ENCODE measurements at places on chromosomes 3 and 15.

DNA sequence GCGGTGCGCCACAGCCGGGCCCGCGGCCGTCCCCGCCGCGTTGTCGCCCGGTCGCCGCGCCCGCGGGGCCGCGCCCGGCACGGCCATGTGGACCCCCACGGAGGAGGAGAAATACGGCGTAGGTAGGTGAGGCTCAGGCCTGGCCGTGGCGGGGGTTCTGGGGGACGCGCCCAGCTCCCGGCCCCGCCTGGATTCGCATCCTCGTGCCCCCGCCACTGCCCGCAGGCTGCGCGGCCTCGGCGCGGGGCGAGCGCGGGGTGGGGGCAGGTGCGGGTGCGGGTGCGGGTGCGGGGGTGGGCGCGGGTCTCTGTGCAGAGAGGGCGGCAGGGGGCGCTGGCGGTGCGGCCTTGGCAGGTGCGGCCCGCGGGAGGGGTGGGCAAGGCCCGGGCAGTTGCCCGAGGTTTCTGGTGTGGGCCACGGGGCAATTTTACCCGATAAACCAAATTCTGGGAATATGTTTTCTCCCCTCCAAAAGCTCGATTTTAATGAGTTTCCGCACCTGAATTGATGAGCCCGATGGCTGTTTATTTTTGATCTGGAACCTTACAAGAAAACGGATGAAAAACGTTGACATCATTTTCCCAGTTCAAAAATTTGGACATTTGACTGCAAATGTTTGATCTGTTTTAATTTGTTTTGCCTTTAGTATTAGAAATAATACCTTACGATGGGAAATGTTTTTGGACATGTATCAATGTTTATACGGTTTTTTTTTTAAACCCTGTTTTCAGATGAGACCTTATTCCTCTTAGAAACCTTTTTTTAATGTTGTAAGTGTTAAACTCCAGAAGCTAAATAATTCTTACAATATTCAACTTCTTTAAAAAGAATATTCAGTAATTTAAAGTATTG, 678 bp downstream of the DOCK3 start:
- DNase-seq = no peak

DNA sequence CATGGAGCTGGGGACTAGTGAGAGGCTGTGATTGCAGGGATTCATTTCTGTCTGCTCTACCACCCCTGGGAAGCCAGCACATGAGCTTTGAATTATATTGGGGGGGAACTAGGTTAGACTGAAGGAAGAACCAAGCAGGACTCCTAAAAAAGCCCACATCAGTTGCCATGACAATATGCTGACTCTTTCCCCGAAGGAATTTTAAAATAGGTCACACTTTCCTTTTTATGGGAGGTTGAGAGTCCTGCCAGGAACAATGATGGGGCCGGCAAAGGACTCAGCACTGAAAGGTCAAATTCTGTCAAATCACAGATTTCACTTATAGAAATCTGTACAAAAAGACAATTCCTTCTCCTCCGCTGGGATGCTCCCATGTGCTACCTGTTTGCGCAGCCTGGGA, 130.8 kb downstream of the ZNF621 start:
- no peak for DNase-seq

GRCh38 chr15:61649046-61649445, 411.2 kb downstream of the VPS13C start:
- DNase-seq = no peak

GRCh38 chr3:128486681-128487537, 6.1 kb downstream of the GATA2 start:
- no peak for DNase-seq

DNA sequence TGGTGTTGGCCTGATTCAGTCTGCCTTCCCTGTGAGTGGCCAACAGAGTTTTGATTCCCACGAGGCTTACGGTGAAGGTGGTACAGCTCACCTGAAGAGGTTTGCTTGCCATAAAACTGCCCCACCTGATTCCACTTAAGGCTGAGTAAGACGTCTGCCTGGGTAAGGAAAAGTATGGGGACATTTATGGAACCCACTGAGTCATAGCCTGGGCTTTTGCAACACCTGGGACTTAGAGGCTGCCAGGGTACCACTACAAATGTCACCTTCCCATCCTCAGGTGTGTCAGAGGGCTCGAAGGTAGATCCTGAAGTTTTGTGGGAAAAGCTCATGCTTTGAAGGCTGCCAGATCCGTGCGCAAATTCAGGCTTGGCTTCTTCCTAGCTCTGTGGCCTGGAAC, 56.9 kb upstream of the SLCO2A1 start:
- no peak for DNase-seq

- no peak for DNase-seq
Measured at GRCh38 chr15:70855764-70856163, 1.8 kb upstream of the LARP6 start.

- no peak for DNase-seq
Measured at GRCh38 chr3:101134331-101134730, 141.1 kb upstream of the ABI3BP start.

GRCh38 chr15:62834686-62835329, 207.7 kb upstream of the TPM1 start:
- DNase-seq = peak; percentile 27

- DNase-seq = no peak
Measured at GRCh38 chr15:76448755-76449154, 112.2 kb downstream of the ISL2 start.

GRCh38 chr15:60720493-60721256, 241.7 kb upstream of the ICE2 start:
- DNase-seq = no peak

- peak; percentile 63 for DNase-seq
Measured at GRCh38 chr3:13896473-13897154, 16.7 kb upstream of the WNT7A start.

DNA sequence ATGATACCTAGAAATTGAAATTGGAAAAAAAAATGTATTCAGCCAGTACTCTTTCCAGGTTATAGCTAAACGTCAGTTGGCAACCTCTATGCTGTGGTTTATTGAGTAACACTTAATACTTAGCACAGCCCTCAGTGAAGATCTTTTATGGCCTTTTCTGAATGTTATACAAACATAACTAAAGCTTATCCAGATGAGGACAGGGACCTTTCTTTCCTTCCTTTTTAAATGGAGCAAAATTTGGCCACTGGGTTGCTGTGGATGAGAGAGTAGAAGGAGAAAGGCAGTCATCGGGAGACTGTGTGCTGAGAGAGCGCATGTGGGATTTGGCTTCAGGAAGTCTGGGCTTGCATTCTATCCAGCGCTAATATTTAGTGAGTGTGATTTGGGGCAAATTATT, 36.1 kb downstream of the IGF1R start:
- DNase-seq = peak; percentile 79

DNA sequence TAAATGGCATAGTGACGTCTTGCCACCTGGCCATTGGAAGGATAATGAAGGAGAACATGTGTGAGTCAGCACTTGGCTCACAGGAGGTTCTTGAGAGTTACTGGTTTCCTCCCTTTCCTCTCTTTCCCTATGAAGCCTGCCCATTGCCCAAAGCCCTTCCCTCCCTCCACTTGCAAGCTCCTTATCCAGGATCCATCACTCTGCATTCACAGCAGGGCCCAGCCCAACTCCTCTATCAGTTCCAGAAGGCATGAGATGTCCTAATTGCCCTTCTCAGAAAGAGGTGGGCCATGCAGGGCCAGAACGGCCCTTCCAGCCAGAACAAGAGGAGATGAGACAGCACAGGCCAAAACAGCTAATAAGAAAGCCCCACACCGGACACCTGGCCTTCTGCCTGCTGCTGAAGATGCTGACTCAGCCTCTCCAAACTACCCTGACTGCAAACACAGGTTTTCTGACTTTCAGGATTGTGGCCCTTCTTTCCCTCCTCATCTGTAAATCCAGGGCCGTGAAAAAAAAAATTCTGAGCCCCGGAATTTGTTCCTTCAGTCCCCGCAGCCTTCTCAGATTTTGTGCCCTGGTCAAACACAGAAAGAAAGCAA, 29.7 kb downstream of the HAPLN3 start:
- no peak for DNase-seq

DNA sequence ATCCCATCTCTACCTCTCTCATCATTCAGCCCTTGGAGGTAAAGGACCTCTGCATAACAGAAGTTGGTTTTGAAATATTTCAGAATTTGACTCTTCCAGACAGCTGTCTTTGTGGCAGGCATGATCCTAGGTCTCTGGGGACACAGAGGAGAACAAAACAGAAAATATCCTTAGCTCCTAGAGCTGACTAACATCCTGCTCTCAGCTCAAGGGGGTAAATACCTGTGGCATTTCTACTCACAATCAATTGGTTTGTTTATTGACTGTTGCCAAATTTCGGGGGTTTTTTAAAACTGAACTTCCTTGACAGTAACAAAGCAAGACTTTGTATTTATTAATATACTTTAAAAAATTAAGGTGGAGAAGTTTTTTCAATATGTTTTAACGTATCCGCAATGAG, 78.8 kb downstream of the EOMES start:
- DNase-seq = peak; percentile 81

GRCh38 chr15:92624401-92624991, 31.1 kb downstream of the FAM174B start:
- DNase-seq = peak; percentile 21

DNA sequence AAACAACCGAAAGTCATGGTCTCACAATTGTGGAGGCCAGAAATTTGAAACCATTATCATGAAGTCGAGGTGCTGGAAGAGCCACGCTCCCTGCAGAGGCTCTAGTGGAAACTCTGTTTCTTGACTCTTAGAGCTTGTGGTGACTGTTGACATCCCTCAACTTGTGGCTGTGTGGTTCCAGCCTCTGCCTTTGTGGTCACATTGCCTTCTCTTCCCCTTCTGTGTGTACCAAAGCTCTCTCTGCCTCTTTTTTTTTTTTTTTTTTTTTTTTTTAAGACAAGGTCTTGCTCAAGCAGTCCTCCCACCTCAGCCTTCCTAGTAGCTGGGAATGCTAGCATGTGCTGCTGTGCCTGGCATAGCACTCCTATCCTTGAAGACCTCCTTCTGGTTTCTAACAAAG, 48.7 kb upstream of the CRTC3 start:
- no peak for DNase-seq

DNA sequence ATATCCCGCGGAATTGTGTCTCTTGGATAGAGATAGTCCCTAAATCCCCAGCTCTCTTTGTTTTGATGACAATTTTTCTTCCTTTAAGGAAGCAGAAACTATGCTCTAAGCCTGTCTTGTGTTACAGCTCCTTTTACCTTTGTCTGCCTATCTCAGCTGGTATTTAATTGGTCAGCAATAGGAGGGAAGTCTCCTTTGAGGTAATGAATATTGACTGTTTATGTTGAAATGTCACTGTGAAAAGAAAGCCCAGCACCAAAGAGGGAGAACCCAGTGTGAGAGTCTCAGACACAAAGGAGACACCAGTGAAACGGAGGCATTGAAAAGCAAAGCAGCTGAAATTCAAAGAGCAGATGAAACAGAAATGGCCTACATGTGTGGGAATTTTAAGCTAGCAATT, 372.6 kb downstream of the NR2F2 start:
- DNase-seq = no peak

- peak; percentile 5 for DNase-seq
Measured at GRCh38 chr15:41828807-41829141, 882 bp downstream of the JMJD7 start.

DNA sequence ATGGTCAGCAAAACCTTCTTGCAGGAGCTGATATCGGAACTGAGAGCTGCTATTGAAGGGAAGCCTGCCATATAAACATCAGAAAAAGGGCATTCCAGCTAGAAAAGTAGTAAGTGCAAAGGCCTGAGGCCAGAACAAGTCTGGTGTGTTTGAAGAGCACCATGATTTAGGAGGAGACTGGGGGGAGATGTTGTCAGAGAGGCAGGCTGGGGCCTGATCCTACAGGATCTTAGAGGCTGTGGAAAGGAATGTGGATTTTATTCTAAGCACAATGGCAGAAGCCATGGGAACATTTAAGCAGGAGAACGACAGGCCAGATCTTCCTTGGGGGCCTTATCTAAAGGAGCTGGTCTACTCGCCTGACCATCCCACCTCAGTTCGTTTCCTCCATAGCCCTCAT, 5.1 kb upstream of the MUC13 start:
- no peak for DNase-seq

DNA sequence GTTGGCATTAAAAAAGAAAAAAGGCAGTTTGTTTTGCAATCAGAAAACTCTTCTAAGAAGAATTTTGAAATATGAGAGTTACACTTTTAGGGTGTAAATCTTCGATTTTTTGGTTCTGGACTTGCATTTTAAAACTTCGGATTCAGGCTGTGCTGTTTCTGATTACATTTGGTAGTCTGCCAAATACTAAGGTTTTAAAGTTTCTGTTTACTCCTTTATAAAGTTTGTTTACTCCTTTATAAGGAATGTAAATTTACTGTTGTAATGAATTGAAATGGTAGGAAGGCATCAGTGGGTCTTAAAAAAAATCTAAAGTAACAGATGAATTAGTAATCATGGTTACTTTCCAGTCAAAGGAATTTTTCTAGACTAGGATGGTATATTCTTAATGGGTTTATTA, 14.1 kb downstream of the FXR1 start:
- no peak for DNase-seq

- DNase-seq = no peak
Measured at GRCh38 chr15:64048781-64049460, 2.6 kb upstream of the DAPK2 start.

DNA sequence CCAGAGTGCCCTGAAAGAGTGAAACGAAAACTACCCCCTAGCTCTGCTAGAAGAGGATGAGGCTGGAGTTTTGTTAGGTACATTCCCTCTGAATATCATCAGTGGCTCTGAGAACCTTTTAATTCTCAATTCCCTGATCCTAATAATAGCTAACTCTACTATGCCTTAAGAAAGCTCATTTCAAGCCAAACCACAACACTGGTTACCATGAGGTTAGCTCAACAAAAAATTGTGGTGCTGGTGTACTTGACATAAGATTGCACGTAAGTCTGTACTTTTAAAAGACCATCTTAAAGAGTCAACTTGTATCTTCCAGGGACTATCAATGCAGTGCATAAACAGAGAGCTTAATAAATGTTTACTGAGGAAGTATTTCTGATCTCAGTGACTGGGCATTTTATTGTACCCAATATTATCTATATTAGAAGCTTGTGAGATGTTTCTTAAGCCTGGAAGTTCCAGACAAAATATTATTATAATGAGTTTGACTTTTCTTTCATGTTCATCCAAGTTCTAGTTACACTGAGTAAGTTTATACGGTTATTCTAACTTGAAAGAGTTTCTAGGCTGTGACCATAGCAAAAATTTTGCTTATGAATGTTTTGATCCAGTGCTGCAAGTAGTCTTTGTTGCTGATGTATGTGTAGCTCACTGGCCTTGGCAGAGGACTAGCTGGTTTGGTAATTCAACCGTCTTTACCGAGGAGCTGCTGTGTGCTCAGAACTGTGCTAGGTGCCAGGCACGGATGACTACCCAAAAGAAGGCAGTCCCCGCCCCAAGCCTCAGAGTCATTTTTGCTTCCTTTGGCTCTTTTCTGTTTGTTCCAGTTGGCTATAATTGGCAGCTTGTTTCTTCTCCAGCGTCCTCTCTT, 334.4 kb upstream of the TRIM42 start:
- no peak for DNase-seq

- no peak for DNase-seq
Measured at GRCh38 chr3:171200750-171201088, 174.2 kb upstream of the SLC2A2 start.

GRCh38 chr3:126916546-126916945, 66.4 kb upstream of the PLXNA1 start:
- DNase-seq = no peak

- peak; percentile 58 for DNase-seq
Measured at GRCh38 chr3:31275038-31275572, 257.6 kb upstream of the STT3B start.

All from fibroblast of upper back skin (primary cell).